HL-60 (cell line): ENCODE measurements at places on chromosomes 11 and 22.

DNA sequence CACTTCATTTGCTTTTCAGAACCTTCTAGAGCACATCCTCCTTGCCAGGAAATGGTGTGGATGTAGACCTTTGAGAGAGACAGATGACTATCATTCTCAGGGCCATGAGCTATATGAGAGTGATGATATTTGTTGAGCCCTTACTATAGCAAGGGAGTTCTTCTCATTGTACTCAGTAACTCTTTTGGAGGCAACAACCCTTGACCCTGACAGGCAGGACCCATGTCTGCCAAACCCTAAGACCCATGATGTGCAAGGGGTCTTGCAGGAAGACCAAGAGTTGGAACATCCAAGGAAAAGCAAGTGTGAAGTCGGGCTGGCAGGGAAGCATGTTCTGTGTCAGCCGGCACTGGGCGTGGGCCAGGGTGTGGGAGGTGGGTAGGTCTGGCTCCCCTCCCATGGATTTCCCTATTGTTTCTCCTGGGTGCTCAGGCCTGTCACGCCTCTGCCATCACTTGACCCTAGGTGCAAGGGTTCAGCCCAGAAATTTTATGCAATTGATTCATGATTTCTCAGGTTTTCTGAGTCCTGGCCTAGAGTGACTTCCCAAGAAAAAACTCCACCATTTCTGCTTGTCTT lies 1.2 kb downstream of the FOLR3 start:
- DNase-seq, result no peak

DNA sequence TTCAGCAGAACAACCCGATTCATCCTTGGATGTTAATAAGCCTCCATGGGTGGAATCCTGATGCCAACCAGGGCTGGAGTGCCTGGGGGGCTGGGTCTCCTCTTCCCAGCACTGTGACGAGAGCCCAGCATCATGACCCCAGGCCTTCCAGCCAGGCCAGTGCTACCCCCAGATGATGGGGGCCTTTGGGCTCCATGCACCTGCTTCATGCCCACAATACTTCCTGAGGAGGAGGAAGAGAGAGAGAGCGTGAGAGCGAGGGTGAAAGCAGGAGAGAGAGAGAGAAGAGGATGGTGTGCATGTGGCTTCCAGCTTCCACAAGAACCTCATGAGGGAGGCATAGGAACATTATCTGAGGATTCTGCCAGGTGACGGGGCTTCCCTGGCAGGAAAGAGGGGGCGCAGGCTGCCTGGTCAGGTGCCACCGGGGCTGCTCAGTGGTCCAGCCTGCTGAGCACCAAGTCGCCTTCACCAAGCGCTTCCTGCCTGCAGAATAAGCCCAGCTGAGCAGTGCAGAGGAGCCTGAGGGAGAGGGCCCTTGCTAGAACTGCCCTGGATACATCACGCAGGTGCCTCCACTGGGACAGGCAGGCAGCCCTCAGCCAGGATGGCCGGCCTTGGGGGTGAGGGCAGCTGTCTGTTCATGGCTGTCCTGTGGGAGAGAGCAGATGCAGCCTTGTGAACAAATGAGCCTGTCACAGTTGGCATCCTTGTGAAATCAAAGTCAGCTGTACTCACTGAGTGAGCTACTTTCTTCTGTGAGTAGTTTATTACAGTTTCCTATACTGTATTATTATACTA lies 243.3 kb upstream of the B3GAT1 start:
- DNase-seq, result no peak

- peak; percentile 88 for DNase-seq
These were observed 13.7 kb downstream of the ARAP1 start for GRCh38 chr11:72738199-72739141.

- DNase-seq, result peak; percentile 48
These were observed 11.0 kb downstream of the CRELD2 start for GRCh38 chr22:49929211-49929979.

DNA sequence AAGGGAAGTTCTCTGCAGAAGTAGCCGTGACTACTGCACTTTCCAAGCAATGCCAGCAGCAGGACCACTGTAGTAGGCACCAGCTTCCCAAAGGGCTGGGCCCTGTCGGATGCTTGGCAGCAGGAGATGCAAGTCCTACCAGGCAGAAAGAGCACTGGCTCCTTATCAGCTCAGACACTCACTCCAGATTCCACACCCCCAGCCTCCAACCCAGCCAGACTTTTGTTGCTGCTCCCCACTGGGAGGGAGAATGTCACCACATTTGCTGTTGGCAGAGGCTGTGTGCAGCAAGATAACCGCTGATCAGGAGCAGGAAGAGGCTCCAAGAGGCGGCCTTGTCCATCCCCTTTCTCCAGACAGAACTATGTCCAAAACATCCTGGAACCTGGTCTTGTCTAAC lies 118.7 kb downstream of the C11orf58 start:
- no peak for DNase-seq

- peak; percentile 21 for DNase-seq
These were observed 26.2 kb downstream of the TRIM66 start for GRCh38 chr11:8656291-8656690.

- no peak for DNase-seq
These were observed 263.8 kb downstream of the LUZP2 start for GRCh38 chr11:24760681-24761080.

DNA sequence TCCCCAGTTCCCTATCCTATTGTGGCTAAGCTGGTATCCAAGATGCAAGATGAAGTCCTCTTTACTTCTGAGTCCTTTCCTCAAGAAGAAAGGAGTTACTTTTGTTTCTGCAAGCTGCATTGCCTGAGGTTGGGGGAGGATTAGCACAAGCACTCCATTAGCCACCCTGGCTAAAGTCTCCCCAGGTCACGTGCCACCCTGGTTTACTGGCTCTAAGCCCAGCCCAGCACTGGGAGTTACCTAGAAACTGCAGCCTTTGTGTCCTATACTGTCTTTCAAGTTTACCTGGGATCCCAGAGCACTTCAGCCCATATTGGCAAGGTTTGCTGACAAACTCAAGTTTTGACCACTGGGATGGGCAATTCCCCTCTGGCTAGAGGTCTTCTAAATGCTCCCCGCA lies 78.4 kb upstream of the DBX1 start:
- no peak for DNase-seq

DNA sequence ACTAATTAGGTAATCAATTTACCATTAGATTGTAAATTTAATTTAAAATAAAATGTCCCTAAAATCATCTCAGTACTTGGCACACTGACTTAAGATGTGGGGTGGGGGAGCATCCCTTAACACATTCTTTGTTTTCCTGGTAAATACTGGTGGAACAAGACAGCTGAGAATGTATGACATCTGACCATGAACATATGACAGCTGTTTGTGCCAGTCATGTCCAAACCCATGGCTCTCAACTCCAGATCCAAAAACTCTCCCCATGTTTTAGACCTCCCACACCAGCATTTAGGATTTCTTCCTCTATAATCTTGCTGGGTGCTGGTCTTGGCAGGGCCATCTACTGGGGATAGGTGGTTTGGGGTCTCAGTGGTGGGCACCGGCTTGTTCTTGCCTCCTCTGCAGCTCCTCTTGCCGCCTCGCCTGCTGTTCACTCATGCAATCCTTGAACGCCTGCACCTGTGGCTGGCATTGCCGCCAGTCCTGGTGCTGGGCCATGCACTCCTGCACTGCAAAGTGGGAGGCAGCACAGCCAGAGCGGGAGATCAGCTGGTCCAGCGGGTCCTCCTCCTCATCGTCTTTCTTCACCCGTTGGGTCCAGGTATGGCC lies 3.8 kb downstream of the COA4 start:
- DNase-seq, result no peak

- no peak for DNase-seq
These were observed 246.9 kb downstream of the CADM1 start for GRCh38 chr11:115257270-115257669.

GRCh38 chr11:44319552-44320288 lies 9.8 kb upstream of the ALX4 start:
- no peak for DNase-seq

DNA sequence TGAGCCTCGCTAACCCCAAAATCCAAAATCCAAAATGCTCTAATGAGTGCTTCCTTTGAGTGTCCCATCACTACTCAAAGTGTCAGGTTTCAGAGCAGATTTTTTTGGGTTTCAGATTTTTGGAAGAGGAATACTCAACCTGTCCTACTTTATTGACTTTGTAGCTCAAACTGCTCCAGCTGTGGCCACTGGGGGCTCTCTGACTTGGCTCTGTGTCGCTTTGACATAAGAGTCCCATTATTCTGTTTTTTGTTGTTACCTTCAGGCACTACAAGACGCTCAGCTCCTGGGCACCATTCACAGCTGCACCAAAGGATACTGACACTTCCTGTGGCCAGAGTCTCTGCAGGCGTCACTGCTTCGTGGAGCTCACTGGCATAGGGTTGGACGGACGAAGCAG lies 41.1 kb downstream of the PHF21B start:
- no peak for DNase-seq

- no peak for DNase-seq
These were observed 3.1 kb downstream of the C1QTNF6 start for GRCh38 chr22:37184816-37185541.

GRCh38 chr11:128921793-128922192 lies 20.9 kb downstream of the TP53AIP1 start:
- DNase-seq, result no peak

GRCh38 chr11:71282581-71283351 lies 30.4 kb upstream of the SHANK2 start:
- DNase-seq, result no peak

- DNase-seq, result no peak
These were observed 5.2 kb downstream of the USP2 start for GRCh38 chr11:119376197-119376847.

DNA sequence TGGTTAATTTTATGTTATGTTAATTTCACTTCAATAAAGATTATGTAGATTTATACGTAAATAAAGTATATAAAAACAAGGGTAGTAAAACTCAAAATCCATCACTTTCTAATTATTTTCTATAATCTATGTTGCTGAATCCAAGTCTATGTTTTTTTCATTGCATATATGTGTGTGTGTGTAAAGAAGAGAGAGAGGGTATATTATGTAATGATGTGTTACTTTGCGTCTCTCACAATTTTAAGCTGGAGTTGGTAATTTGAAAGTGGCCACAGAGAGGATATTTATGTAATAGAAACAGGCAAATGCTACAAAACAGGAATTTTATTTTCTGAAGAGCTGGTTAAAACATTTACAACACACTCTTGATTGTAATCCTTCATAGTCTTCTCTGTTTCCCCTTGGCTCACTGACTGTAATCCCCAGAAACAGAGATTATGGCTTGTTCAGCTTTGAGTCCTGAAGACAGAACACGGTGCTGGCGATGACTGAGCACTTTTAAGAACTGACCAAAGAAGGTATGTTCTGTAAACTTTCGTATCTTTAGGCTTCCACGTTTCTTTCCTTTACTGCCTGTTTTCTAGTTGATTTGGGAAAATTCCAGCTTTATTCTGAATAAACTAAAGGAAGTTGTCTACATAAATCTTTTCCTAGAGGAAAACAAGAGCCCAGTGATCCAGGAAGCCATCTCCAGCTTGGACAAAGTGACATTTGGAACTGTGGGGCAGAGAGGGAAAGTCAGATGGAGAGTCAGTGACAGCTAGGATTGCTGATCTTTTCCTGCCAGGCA lies 43.6 kb downstream of the OR2AG2 start:
- DNase-seq, result no peak

DNA sequence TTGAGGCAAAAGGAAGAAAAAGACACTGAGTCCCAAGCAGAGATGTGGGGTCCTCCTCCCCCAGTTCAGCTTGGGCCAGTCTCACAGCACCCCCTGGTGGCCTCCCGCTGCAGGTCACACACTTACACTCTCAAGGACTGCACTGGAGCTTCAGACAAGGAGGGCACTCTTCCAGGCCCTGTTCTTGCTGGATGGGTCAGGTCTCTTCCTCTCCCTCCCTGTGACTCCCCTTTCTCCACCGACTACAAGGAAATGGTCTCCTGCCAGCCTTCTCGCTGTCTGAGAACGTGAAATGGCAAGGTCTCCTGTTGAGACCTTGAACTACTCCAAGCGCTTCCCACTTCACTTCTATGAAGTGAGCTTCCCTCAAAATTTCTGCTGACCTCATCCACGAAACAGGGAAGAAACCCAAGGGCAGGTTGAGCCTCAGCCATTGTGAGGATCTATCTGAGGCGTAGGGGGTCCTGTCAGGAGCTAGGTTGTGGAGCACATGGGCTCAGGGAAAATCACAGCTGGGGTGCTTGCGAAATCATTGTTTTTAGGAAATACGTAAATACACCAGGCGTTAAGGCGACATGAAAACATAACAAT lies 11.2 kb upstream of the IGLL1 start:
- peak; percentile 21 for DNase-seq

DNA sequence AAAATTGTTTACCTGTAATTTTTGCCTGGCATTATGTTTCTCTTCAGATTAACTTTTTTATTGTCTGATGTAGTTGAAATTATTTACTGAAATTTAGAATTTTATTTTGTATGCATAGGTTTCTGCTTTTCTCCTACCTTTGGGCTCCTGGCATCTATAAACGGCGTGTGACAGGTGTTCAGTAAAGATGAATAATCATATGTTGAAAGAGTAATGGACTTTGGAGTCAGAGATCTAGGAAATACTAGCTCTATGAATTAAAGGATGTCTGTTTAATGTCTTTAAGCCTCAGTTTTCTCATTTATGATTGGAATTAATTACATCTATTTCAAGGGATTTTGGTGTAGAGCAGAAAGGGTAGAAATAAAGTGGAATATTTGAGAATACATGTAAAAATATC lies 7.2 kb upstream of the ANGPTL5 start:
- DNase-seq, result no peak

GRCh38 chr11:117385906-117386305 lies 58.3 kb downstream of the CEP164 start:
- DNase-seq, result no peak

DNA sequence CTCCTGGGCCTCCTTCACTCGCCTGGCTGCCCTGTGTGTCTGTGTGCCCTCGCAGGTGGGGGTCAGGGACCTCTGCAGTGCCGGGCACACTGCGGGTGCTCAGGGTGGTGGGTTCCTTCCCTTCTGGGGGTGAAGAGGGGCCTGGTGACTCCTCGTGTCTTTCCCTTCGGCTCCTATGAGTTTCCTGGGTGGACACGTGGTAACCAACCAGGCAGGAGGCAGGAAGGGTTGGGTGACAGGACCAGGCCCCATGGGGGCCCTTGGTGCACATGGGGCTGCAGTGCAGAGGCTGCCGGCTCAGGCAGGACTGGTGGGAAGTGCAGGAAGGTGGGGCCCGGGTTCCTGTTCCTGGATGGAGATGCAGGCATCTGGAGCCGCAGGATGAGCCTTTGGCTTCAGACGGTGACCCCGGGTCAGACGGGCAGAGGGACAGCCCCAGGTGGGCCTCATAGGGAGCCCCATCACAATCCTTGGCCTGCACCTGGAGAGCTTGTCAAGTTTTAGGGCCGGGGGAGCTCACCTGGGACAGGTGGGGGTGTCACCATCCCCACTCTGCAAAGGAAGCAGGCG lies 9.6 kb downstream of the FRMD8 start:
- DNase-seq, result no peak

DNA sequence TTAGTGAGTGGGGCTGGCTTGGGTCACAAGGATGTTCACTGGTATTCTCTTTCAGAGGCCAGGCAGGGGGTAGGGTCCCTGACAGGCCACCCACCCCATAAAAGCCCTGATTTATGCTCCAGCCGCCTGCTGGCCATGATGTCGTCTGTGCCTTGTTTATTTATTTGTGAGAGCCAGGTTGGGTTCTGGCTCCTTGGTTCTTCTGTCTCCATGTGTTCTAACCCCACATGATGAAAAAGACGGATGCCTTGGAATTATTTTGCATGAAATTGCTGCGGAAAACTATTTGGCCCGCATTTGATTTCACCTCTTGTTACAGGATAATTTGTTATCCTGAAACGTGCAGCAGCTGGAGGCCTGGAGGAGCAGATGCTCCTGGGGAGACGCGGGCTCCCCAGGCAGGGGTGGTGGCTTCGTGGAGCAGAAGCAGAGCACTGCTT lies 46.3 kb upstream of the WNT11 start:
- no peak for DNase-seq
